Activated naive CD4-positive, alpha-beta T cell treated with anti-CD3 and anti-CD28 coated beads, Interleukin-2, amount 50 U/mL, for 16 hours (primary cell): ENCODE measurements at places on chromosomes 2 and 18.
A peak's percentile ranks its signal among the peaks of the same experiment; 100 is the strongest.

DNA sequence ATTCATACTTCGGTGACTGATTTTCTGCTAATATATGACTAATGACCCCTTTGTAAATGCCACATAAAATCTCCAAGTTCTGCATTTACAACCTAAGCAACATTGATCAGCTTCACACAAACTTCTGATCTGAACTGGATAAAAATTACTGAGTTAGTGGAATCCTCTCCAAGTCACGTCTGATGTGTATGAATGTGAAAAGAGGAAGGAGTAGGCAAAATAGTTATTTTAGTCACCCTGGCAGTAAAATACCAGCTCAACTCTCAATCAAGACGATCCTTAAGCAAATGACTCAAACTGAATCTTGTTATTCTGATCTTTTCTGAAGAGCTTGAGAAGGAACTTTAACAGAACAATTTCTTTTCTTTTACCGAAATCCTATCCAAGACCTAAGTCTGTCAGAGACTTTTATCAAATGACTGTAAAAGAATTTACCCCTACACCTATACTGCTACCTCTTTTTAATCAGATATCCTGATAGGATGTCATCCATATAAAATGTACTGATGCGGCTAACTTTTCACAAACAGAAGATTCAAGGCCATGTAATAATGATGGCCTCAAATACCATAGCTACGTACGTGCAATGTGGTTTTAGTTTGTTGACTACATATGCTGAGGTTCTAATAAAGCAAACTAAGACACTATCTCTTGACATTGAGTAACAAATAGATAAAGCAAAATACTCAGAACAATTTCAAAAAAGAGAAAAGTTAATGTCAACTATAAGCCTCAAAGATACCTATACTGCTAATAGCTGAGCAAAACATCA is 23.7 kb downstream of the CUL3 start:
- no peak for DNase-seq

DNA sequence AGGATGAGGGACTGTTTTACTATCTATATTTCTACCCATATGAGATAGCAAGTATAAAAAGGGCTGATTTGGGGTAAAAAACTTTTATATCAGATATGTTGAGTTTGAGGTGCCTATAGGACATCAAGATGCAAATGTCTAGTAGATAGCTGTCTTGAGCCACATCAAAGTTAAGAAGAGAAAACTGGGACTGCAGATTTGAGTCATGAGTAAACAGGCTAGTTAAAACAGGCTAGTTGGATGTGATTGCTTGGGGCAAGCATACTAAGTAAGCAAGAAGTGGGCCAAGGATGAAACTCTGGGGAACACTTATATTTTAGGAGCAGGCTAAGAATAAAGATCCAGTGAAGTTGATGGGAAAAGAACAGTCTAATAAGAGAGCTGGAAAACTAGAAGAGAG is 2.8 kb upstream of the SCRN3 start:
- no peak for DNase-seq

GRCh38 chr2:218221000-218221399 is 4.0 kb downstream of the ARPC2 start:
- DNase-seq, result no peak

GRCh38 chr2:242085941-242086621 is 216.6 kb downstream of the RTP5 start:
- DNase-seq, result no peak

GRCh38 chr2:191691016-191691735 is 13.2 kb downstream of the NABP1 start:
- peak; percentile 23 for DNase-seq

DNA sequence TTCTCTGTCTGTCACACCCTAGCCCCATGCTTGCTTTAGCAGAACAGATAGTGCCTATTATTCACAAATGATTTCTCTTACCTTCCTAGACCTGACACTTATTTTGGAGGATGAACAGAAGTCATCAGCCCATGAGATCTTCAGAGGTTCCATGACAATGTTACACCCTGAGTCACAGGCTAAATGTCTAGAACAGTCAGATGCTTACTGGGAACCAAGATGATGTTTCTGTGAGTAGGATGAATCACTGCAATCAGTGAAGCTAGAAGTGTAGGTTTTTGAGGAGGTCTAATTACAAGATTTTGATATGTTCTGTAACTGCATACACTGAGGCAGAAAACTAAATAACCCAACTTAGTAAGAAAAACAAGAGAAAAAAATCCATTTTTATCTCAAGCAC is 123.0 kb upstream of the THUMPD2 start:
- no peak for DNase-seq

DNA sequence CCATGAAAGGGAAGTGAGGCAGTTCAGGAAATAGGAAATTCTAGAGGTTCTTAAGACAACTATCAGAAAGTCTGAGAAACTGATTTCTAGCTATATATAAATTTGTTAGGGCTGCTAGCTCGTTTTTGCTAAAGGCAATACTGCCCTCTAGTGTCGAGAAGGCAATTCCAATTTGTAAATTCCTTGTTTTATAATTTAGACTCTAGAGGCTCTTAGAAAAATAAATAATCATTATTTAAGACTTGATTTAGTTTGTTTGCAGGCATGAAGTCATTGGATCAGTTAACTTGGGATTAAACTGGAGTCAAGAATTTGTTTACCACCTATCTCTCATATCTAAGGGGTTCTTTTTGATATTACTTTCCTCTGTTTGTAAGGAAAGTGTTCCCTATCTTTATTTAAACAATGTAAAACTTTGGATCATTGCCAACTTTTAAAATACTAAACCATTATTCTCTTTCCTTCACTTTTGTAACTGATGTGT is 66.2 kb downstream of the ACVR2A start:
- peak; percentile 11 for DNase-seq

DNA sequence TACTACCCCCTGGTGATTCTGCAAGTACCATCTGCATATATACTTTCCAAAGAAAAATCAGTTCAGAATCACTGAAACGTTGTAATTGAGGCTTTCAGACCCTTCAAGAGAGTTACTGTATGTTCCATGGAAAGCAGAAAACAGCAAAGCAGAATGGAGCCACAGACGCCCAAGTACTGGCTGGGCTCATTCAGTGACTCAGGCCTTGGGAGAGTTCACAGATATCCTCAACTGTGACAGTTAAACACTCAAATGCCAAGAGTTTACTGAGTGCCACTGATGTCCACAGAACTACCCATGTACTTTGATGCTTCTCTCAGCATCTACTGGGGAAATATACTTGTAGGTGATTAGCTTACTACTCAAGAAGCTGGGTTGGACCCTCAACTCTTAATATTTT is 303.4 kb downstream of the TCF4 start:
- DNase-seq, result no peak

DNA sequence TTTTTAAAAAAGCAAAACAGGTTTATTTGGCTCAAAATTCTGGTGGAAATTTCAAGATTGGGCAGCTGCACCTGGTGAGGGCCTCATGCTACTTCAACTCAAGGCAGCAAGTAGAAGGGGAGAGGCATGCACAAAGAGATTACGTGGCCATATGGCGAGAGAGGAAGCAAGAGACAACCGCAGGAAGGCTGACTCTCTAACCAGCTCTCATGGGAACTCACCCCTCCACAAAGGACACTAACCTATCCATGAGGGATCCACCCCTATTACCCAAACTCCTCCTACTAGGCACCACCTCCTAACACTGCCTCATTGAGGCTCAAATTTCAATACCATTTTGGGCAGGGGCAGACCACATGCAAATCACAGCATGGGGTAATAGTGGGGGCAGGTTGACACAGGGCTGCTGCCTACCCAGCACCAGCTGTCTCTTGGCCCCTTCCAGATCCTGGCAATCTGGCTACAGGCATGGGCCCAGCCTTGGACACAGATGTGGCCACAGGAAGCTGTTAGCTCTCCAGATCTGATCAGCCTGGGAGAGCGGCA is 2.0 kb upstream of the CAPN10 start:
- DNase-seq, result no peak

- DNase-seq, result no peak
Measured at GRCh38 chr2:135056790-135057189, 4.7 kb downstream of the RAB3GAP1 start.

GRCh38 chr2:177582000-177582399 is 189.4 kb downstream of the AGPS start:
- no peak for DNase-seq

GRCh38 chr2:27255660-27256059 is 7.2 kb downstream of the SLC30A3 start:
- DNase-seq, result no peak

GRCh38 chr2:213104092-213104902 is 47.1 kb downstream of the IKZF2 start:
- no peak for DNase-seq

- DNase-seq, result no peak
Measured at GRCh38 chr18:31821545-31822171, 61.0 kb upstream of the SLC25A52 start.

DNA sequence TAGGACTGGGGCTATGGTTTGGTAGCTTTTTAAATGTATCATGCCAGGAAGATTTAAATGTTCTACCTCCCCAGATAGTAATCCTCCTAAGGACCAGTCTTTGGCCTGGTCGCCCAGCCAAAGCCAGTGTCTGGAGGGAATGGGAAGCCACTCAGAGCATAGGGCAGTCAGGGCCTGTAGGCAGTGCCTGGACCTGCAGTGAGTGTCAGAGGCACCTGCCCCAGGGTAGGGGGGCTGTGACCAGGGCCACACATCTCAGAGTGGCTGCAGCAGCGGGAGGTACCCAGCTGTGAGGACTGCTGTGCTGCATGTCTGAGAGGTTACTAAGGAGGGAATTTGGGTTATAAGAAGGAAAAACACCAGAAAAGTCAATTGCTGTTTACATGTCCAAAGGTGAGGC is 57.7 kb downstream of the MYT1L start:
- DNase-seq, result no peak

DNA sequence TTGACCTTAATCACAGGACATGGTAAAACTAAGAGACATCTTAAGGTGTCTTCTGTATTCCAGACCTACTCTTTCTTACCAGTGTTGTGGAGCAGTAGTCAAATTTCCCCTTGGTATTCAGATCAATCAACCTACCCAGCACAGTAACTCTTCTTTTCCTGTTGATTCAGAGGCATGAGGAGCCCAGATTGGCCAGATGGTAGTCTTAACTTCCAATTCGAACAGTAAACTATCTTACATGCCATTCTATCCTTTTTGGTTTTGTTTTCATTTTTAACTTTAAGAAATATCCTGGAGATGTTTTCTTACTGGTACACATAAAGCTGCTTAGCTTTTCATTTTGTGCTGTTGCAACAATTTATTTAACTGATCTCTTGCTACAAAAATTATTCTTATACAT is 630.3 kb upstream of the PKDCC start:
- no peak for DNase-seq
